ENCODE measurements at places on chromosomes 13 and 19. TPM values are rescaled to one million over a fixed set of nuclear protein-coding genes. Genes with fewer than 3 reads are reported as not detected.

DNA sequence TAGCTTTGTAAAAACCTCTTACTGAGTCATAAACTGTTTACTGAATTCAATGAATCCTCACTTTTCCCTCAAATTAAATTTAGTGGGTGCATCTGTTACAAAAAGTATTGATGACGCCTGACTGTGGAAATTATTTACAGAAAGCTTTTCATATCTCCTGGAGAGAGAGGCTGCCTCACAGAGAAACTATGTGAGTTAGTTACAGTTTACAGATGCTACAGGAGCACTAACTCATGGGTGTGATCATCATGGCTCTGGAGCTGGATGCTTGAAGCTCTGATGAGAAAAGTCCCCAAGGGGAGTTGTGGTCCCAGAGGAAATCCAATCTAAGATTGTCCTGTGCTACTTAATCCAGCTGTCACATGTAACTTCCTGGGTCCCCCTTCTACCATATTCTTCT, 590.8 kb downstream of the LMO7 start:
- no peak for DNase-seq

- DNase-seq = peak; percentile 42
These were observed 3.0 kb downstream of the ENOX1 start for GRCh38 chr13:43783820-43784219.

GRCh38 chr19:29539131-29539530, 13.3 kb downstream of the VSTM2B start:
- DNase-seq = no peak

GRCh38 chr19:41351339-41352245, 2.1 kb downstream of the TGFB1 start:
- peak; percentile 35 for DNase-seq

The TMEM259 gene
- total RNA-seq = 162 TPM

DNA sequence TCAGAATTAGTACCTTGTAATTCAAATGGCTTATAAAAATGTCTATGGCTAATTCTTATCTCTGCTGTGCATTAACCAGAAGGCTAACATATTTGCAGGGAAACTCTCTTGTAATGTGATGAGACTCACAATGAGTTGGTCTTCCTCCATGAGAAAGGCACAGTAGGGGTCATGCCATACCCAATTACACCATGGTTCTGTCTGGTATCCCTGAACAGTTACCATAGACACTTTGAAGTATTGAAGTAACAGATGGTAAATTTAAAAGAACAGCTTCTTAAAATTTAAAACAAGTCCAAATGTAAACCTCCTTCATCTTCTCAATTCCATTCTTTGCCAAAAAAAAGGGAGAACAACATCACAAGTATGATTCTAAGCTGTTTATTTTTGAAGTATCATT, 22.6 kb upstream of the SLAIN1 start:
- DNase-seq = no peak

- no peak for DNase-seq
These were observed at the start of gene ATP8B3 for GRCh38 chr19:1811942-1812425. TSS of gene ATP8B3 (minus strand) at chr19:1812276. CDS start at chr19:1811736, 540 bp downstream.

- no peak for DNase-seq
These were observed 108.6 kb downstream of the AKAP11 start for GRCh38 chr13:42380420-42381164.

- DNase-seq = peak; percentile 32
These were observed 68.2 kb downstream of the ESD start for GRCh38 chr13:46728777-46729176.

DNA sequence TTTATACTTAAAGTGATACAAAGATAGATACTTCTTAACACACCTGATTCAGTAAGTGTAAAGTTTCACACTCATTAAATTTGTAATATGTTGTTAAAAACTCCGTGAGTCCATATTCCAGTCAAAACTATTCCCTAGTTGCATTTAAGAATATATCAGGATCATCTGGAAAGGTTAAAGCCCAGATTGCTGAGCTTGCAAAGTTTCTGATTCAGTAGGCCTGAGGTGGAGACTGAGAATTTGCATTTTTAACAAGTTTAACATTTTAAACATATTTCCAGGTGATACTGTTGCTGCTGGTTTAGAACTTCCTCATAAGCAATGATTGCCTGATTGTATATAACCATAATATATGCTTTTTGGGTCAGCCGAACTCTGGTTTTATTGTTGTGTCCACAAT, 1998.6 kb upstream of the PCDH20 start:
- DNase-seq = no peak

- no peak for DNase-seq
These were observed 7.8 kb upstream of the CLC start for GRCh38 chr19:39745643-39746042.

DNA sequence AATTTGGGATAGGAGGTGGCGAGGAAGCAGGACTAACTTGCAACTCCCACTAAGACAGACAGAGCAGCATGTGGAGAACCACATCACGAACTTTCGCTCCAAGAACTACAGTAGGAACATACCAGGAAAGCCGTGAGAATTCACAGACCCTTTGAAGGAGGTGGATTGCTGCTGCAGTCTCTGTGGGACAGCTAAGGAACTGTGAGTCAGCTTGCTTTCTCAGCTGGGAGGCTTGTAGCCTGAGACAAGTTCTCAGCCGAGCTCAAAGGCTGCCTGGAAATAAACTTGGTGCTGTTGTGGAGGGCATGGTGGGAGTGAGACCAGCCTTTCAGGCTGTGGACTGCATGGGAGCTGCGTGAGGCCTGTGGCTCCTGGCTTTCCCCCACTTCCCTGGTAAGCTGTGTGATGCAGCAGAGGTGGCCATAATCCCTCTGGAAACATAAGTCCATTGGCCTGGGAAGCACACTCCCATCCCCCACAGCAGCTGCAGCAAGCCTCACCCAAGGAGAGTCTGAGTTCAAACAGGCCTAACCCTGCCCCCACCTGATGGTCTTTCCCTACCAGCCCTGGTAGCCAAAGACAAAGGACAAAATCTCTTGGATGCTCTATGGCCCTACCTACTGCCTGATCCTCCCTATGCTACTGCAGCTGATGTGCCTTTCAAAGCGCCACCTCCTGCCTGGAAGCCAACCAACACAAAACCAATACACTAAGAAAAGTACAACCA, 441.1 kb upstream of the HTR2A start:
- DNase-seq = no peak

The MIER2 gene
- not detected for total RNA-seq

- DNase-seq = no peak
These were observed 43.3 kb upstream of the GPC6 start for GRCh38 chr13:93183302-93183701.

DNA sequence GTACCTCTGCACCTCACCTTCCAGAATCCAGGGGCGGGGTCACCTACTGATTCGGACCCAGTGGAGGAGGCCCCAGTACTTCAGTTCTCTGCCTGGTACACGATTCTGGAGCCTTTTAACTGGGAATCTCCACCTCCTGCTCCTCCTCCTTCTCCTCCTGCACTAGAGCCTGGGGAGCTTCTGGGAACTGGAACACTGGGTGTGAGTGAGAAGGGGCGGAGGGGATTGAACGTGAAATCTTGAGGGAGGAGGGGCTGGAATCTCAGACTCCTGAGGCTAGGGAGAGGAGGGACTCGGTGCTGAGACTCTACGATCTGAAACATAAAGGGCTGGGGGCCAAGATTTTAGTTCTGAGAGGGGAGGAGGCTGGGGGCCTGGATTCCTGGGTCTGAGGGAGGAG, at the start of gene KLK8:
Gene KLK8 (minus strand): TSS at position 90 of the 400 bp plus-strand sequence. CDS start 437 bp downstream, outside the sequence.
- DNase-seq = no peak

- DNase-seq = no peak
These were observed 1.0 kb upstream of the FXYD7 start for GRCh38 chr19:35141837-35142605.

DNA sequence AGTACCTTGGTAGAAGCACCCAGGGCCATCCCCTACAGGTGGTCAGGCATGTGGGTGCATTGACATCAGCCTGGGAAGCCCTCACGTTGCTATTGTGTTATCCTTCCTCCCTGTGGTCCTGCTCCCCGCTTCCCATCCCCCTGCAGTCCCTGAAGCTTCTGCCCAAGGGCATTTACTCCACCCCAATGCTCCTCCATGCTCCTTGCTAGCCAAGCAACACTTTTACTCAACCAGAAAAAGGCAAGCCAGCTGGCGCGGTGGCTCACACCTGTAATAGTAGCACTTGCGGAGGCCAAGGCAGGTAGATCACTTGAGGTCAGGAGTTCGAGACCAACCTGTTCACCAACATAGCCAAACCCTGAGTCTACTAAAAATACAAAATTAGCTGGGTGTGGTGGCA, 54.8 kb upstream of the LATS2 start:
- DNase-seq = no peak

GRCh38 chr19:31838163-31838815, 489.1 kb upstream of the TSHZ3 start:
- no peak for DNase-seq

GRCh38 chr13:32164622-32165268, 133.2 kb downstream of the FRY start:
- peak; percentile 79 for DNase-seq

DNA sequence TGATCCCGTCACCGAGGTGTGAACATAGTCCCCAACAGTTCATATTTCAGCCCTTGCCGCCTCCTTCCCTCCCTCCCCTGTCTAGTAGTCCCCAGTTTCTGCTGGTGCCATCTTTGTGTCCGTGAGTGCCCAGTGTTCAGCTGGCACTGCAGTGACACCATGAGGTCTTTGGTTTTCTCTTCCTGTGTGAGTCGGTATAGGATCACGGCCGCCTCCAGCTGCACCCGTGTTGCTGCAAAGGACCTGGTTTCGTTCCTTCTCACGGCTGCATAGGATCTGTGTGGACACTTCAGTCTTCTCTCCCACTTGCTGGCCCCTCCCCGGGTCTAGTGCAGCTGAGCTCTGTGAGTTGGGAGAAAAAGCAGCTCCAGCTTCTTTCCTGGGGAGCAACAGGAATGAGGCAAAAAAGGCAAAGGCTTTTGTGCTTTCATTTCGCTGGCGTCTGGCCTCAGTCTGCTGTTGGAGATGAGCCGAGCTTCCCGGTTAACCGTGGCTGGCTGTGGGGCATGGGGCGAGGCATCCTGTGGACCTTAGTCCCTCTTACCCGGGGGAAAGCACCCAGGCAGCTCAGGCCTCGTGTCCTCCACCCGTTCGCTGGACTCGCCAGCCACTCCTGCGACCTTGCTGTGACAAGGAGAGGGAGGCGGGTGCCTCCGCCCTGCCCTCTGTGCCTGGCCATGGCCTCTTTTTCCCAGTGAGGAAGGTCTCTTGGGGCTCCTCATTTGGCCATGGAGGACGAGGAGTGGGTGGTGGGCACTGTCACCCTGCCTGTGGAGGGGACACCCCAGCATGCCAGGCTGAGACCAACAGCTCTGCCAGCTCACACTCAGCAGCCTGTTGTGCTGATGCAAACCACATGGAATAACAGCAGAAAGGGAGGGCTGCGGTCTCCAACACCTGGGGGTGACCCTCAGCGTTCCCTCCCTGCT, 196.5 kb downstream of the TEX29 start:
- DNase-seq = no peak

The PLK5 gene
- total RNA-seq = not detected

- no peak for DNase-seq
These were observed 27.5 kb downstream of the SPRYD7 start for GRCh38 chr13:49908637-49909036.

The HCN2 gene
- 0.46 TPM for total RNA-seq

GRCh38 chr13:108915634-108916512, 286.5 kb downstream of the MYO16 start:
- DNase-seq = peak; percentile 86

DNA sequence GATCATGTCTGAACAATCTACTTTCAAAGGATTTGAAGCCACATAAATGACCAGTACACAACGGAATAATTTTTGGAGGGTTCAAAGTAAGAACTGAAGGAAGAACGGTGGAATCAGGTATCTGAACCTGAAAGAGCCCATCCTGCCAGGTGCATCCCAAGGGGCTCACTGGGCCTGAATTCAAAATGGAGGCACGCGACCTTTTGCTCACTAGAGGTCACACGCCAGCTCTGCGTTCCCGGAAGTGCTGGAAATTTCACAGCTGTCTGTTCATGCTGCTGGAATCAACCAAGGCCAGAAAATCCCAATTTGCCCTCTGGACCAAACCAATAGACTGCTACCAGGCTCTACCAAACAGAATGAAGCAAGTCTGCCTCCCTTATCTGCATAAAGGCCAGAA, 4.2 kb upstream of the RASA3 start:
- no peak for DNase-seq

GRCh38 chr13:64810750-64811149, 2419.4 kb downstream of the PCDH9 start:
- peak; percentile 62 for DNase-seq

GRCh38 chr19:34096020-34096915, 76.0 kb upstream of the LSM14A start:
- DNase-seq = peak; percentile 72

DNA sequence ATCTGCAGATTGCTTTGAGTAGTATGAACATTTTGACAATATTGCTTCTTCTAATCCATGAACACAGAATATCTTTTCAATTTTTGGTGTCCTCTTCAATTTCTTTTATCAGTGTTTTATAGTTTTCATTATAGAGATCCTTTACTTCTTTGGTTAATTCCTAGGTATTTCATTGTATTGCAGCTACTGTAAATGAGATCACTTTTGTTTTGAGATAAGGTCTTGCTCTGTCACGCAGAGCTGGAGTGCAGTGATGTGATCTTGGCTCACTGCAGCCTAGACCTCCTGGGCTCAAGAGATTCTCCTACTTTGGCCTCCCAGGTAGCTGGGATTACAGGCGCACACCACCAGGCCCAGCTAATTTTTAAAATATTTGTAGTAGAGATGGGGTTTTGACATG, 9.8 kb downstream of the CYP2A7 start:
- DNase-seq = no peak

DNA sequence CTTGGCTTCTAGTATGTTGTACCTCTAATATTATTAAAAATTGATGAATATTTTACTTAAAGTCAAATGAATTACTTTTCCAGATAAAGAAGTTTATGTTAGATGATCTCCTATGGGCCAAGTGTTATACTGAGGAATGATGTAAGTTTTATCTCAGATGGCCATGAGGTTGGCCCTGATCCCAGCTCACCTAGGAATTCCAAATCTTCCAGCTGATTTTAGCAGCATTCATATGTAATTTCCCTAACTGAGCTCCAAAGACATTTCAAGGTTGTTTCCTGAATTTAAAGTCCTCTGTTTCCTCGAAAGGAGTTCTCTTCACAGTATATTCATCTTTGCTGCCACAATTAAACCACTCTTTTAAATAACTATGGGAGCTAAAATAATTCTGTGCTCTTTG, 1670.4 kb upstream of the SPRY2 start:
- DNase-seq = no peak

The LAIR2 gene
- not detected for total RNA-seq

GRCh38 chr19:16476401-16476800, 4.6 kb upstream of the EPS15L1 start:
- no peak for DNase-seq

The ZFP28 gene
- 2.2 TPM for total RNA-seq

DNA sequence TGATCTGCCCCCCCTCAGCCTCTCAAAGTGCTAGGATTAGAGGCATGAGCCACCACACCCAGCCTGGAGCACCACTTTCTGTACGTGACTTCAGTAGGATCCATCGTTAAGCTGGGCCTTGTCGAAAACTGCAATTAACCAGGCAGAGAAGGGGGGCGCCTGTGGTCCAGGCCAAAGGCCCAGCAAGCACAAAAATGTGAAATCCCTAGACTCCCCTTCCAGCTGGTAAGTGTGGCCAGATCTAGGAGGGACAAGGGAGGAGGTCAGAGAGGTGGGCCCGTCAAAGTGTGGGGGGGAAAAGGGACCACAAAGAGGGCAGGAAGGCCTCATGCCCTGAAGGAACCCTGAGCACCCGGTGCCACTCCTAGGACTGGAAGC, 13.8 kb downstream of the DDX39A start:
- no peak for DNase-seq

The TMEM91 gene
- total RNA-seq = 3.6 TPM

GRCh38 chr13:113009743-113010509, 40.9 kb downstream of the MCF2L start:
- no peak for DNase-seq
